Urinary bladder (tissue), 4 donors: ENCODE measurements at places on chromosomes 6 and 20. TPM values are rescaled to one million over a fixed set of nuclear protein-coding genes. Genes with fewer than 3 reads are reported as not detected.

The POM121L2 gene
- total RNA-seq = not detected

The PHACTR1 gene
- 4.3 TPM for total RNA-seq

The RFX6 gene
- total RNA-seq = not detected

The SLC12A5 gene
- 0.69 TPM for total RNA-seq

The BANF2 gene
- total RNA-seq = not detected

The TFAP2D gene
- not detected for total RNA-seq

The SPATS1 gene
- not detected for total RNA-seq

DNA sequence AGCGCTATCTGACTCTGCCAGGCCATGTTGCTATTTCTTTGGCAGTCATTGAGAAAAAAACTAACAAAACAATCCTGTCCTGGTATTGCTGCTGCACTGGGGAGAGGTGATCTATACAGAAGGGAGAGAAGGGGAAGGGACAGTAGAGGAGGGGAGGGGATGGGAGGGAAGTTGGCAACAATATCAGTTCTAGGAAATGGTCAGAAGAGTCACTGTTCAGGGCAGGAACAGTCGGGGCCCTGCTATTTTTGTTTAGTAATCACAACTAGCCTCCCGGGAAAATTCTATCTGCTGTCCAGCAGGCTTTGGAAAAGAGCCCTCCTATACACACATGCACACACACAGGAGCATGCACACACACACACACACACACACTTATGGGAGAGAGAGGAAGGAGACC lies 142.3 kb upstream of the CARMIL1 start:
- DNase-seq = no peak

- no peak for DNase-seq
Observed at GRCh38 chr20:7926767-7927166, 13.5 kb downstream of the HAO1 start.

DNA sequence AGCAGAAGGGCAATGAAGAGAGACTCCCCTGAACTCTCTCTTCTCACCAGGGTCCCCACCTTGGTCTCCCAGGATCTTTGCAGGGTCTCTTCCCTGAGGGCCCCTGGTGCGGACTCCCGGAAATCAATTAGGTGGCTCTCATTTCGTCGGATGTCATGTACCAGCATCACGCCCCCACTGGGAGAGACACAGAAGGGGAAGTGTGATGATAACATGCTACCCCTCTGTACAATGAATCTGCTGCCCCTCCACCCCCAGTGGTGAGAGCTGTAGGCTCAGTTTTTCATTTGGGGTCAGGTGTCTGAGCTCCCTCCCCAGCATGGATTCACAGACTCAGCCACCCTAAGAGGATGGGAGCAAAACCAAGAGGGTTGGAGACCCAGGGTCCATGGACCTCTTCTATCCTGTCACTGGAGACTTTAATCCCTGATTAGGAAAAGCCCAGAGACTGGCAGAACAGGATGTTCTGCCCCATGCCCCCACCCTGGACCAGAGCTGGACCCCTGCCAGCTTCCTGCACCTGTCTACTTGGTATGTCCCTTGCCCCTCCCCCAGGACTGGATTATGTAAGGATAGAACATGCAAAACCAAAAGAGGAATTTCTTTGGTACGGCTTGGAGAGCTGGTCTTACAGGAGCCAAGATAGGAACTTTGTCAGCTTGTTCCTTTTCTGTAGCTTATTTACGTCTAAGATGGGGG lies 11.1 kb downstream of the GGT7 start:
- DNase-seq = no peak

DNA sequence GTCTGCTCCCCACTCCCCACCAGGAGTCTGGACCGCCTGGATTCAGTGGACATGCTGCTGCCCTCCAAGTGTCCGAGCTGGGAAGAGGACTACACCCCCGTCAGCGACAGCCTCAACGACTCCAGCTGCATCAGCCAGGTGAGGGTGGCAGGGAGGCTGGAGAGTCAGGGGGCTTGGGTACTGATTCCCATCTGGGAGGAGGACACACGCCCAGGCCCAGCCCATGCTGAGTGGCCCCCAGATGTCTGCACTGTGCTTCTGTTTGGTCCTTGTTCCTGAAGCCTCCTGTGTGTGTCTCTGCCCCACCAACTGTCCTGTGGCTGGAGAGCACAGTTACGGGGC lies 101.6 kb upstream of the MYL9 start:
- no peak for DNase-seq

GRCh38 chr6:153150752-153151440 lies 19.8 kb upstream of the RGS17 start:
- no peak for DNase-seq

DNA sequence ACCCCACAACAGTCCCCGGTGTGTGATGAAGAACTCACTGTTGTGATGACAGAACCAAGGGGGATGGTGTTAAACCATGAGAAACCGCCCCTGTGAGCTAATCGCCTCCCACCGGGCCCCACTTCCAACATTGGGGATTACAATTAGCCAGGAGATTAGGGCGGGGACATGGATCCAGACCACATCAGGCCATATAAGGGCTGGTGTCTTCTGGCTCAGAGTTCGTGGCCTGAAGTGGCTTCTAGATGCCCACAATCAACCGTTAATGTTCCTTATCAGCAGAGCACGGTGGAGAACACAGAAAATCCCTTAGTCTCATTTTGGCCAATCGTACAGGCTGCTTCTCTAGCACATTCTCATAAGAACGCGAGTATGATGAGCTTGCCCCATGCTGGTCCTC lies 10.9 kb upstream of the MAS1 start:
- DNase-seq = no peak

- no peak for DNase-seq
Observed at GRCh38 chr20:8399947-8400346, 267.9 kb downstream of the PLCB1 start.

- DNase-seq = no peak
Observed at GRCh38 chr20:32546918-32547752, 38.0 kb downstream of the NOL4L start.

GRCh38 chr6:104771258-104771832 lies 88.4 kb downstream of the HACE1 start:
- DNase-seq = peak; percentile 18

GRCh38 chr20:3633913-3634478 lies 29.2 kb downstream of the GFRA4 start:
- no peak for DNase-seq

GRCh38 chr20:4891997-4892396 lies 109.3 kb downstream of the SLC23A2 start:
- no peak for DNase-seq

DNA sequence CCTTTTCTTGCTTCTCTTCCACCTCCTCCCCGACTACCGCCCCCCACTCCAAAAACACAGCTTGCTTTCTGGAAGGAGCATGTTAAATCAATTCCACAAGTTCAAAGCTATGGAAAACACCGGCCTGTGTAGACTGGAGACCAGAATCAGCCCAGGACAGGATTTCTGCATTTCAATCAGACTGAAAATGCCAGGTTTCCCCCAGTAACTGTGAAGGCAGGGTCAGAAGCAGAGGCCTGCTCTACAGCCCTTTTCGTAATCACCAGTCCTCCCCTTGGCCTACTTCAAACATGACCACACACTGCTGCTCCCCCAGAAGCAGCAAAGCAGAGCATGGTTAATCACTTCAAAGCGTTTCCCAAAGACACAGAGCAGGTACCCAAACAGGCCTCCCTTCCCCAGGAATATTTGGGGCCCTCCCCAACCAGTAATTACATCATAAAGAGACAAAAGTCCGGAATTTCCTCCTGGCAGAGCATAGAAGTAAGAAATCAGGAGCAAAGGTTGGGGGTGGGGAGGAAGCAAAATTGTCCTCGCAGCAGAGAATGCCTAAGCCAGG lies 38.4 kb downstream of the ZMYND8 start:
- no peak for DNase-seq

DNA sequence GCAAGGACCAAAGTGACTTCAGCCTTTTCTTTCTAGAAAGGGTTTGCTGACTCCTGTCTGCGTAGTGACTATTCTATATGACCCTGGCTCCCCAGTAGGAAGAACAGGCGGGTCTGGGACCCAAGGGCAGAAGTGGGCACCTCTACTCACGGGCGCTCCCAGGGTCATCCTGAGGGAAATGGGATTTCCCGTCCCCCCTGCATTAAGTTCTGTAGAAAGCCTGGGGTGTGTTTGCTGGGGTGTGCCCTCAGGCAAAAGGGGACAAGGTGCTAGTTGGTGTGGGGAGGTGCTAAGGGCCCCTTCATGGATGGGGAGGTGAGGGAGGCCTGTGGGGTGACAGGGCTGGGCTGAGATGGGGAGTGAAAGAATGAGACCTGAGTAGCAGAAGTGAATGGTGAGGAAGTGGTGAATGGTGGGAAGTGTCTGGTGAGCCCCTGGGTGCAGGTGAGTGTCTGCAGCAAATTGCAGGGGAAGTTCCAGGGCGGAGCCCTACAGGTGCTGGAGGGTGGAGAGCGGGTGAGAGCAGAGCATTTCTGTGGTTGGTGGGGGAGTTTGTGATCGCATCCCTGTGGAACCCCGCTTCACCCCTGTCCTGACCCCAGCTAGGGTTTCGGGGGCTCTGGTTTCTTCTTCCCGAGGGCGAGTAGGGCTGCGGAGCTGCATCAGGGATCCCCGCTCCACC lies 21.1 kb downstream of the RAET1L start:
- no peak for DNase-seq

DNA sequence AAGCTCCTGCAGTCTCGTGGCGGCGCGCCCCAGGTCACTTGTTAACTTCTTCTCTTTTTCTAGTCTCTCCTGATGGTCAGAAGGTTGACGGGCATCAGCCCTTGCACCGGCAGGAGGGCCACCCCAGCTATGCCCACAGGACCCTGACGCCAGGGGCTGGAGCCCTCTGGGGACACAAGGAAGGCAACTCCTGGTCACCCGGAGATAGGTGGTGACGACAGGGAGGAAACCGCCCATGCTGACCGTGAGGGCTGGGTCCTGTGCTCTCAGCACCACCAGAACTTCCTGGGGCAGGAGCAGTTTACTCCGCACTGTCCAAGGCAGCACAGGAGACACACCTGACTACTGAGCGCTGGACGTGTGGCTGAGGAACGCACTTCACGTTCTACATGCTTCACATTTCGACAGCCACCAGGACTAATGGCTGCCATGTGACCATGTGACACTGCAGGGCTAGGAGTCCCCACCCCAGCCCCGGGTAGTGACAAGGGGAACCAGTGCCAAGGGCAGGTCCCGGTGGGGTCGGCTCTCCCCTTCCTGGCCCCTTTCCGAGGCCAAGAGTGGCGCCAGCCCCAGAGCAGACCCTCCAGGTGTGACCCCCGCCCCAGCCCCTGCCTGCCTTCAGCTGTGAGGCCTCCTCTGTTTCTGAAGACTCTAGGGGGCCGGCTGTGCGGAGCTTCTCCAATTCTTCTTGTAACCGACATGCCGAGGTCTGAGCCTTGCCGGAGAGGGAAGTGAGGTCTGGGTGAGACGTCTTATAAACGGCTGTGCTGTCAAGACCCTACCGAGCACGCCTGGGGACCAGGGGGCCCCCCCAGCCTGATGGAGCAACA lies 45.2 kb downstream of the DSTN start:
- no peak for DNase-seq

- DNase-seq = no peak
Observed at GRCh38 chr6:149840345-149841075, 23.6 kb downstream of the LRP11 start.

- DNase-seq = no peak
Observed at GRCh38 chr6:14286144-14286543, 168.6 kb downstream of the CD83 start.

DNA sequence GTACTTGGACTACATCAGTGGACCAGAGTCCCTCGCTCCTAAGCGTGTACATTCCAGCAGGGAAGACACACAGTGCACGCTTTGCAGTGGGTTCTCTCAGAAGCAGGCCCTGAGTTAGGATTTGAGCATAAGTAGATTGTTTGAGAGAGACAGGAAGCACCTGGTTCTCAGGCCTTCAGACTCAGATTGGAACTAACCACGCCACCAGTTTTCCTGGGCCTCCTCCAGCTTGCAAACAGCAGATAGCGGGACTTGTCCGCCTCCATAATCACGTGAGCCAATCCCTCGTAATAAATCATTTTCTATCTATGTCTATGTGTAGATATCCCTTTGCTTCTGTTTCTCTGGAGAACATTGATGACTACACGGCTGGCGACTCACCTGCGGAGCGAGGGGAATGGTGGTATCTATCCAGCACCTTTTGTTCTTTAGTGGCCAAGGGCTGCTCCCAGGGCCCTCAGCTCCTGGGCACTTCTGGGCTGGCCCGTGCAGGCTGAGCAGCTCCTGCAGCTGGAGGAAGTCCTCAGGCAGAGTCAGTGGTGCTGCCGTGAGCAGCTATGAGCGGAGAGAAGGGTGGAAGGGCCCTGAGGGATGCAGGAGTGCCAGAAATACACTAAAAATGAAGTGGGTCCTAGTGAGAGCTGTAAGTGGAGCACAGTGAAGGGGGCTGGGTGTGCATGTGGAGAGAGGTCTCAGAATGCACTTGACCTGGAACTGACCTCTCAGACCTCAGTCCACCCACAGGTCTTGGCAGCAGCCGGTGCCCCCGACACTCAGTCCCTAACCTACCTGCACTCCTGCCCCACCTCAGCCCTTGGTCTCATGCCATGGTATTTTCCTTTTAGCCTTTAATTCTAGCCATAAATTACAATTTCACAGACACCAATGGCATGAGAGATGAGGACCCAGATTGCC lies 76.9 kb downstream of the STK35 start:
- DNase-seq = peak; percentile 36

GRCh38 chr20:47392721-47393073 lies 36.2 kb upstream of the ZMYND8 start:
- no peak for DNase-seq

- no peak for DNase-seq
Observed at GRCh38 chr6:43461936-43462335, 6.6 kb upstream of the DLK2 start.

DNA sequence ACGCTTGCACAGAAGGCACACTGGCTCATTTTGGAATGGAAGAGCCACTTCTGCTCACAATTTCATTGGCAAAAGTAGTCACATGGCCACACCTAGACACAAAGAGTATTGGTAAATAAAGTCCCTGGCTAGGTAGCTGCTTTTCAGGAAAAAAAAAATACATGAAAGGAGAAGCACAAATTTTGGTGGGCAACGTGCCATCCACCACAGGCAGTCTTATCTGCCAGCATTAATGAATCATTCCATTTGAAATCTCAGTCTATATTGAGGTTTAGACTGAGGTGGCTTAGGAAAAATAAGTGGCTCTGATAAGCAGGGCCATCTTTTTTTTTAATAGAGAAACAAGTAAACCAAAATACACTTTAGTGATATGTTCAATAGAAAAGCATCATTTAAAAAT lies 44.3 kb downstream of the ADGRB3 start:
- no peak for DNase-seq

- no peak for DNase-seq
Observed at GRCh38 chr6:5679270-5679669, 327.5 kb downstream of the NRN1 start.
